ENCODE measurements at places on chromosomes 7 and 10.

GRCh38 chr7:151623766-151624165 is 104.1 kb upstream of the RHEB start:
- no peak for DNase-seq

DNA sequence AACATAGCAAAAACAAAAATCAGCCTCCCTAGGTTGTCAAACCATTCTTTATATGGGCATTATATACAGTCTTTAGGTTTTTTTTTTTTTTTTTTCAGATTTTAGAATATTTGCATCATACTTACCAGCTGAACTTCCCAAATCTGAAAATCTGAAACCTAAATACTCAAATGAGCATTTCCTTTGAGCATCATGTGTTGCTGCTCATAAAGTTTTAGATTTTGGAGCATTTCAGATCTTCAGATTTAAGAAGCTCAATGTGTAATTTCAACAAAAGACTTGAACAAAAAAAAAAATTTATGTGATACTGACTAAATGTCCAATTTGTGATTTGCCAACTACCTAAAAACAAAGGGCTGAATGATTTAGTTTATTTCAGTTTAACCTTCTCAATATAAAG is 13.6 kb downstream of the FAM3C start:
- DNase-seq: no peak

GRCh38 chr10:69348816-69349541 is 67.7 kb downstream of the TACR2 start:
- peak; percentile 74 for DNase-seq

DNA sequence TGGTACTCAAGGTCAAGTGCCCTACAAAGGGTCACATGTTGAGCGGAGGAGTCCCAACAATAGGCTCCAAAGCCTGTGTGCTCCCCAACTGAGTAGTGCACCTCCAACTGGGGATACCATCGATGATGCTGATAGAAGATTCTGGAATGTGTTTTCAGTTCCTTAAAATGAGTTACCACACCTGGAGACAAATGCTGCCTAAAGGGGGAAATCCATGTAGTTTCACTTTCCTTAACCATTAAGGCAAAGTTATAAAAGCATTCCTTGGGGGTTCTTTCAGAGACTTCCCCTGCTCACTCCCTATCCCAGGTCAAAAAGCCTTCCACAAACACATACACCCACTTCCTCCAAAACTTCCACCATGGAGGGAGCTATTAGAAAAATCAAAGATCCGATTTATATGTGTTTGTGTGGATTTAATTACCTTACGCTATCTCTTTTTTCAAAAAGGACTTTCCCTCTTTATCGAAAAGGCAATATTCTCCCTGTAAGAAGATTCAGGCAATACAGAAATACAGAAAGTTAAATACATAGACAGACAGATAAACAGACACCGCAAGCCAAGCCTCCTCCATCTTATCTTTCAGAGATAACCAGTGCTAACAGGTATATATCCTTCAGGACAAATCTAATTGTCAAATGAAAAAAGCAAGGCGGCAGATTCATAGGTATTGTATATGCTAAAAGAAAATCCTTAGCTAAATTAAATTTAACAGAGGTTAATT is 135.9 kb upstream of the ASAH2 start:
- no peak for DNase-seq

DNA sequence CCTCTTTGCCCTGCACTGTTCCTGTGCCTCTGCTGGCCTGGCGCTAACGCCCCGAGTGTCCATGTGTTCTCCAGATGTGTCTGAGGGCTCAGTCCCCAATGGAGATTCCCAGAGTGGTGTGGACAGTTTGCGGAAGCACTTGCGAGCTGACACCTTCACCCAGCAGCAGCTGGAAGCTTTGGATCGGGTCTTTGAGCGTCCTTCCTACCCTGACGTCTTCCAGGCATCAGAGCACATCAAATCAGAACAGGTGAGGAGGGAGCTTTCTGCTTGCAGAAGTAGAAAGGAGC is 60.9 kb downstream of the PAX2 start:
- DNase-seq: no peak

DNA sequence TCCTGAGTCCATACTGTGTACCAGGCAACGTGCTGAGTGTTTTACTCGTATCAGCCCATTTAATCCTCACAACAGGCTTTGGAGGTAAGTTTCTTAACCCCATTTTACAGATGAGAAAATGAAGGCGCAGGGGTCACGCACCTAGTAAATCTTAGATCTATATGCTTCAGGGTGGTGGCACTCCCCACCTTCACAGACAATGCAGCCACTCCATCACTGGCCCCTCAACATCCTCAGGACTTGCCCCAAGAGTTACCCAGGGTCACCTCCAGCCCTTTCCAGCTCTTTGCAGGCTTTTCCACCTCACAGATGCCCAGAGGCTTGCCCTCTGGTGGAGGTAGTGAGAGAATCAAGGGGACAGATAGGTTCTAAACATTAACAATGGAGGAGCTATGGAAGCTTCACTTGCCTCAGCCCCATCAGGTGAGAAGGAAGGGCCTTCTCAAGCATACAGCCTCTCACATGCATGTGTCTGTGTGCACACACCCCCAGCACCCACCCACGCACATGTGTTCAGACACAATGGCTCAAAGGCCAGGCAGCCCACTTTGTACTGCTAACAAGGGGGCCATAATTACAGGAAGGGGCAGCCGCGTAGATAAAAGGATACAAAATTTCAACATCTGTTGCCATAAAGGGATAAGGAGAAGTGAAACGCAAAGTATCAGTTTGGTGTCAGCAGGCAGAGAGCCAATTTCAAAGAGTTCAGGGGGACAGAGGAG is 29.1 kb downstream of the DPCD start:
- DNase-seq: no peak

DNA sequence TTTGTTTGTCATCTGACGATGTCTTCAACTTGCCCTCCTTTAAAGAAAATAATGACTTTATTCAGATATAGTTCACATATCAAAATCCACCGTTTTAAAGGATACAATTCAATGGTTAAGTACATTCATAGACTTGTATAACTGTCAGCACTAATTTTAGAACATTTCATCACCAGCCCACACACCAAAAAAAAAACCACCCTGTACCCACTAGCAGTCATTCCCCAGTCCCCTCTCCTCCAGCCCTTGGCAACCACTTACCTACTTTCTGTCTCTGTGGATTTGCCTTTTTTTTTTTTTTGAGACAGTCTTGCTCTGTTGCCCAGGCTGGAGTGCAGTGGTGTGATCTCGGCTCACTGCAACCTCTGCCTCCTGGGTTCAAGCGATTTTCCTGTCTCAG is 5.3 kb upstream of the HILPDA start:
- no peak for DNase-seq

GRCh38 chr10:71984809-71985388 is 20.7 kb downstream of the CHST3 start:
- DNase-seq: no peak

- peak; percentile 54 for DNase-seq
Measured at GRCh38 chr7:151491859-151492258, 27.8 kb downstream of the RHEB start.

- DNase-seq: no peak
Measured at GRCh38 chr10:4482659-4483058, 343.3 kb upstream of the AKR1E2 start.

DNA sequence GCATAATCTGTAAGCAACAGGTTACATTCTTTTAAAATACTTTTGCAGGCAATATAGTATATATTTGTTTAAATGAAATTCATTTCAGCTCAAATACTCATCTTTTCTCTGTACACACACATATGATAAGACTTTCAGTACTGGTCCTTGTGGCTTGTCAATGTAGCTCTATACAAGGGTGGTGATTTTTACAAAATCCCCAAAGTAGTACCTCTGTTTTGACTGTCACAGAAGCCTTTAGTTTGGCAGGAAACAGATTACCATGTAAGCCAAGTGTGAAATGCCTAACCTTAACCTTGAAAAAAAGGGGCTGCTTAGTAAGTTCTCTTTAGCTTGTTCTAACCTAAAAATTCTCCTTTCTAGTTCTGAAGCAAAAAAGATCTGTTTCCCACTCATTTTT is 87.9 kb downstream of the KCND2 start:
- DNase-seq: no peak

DNA sequence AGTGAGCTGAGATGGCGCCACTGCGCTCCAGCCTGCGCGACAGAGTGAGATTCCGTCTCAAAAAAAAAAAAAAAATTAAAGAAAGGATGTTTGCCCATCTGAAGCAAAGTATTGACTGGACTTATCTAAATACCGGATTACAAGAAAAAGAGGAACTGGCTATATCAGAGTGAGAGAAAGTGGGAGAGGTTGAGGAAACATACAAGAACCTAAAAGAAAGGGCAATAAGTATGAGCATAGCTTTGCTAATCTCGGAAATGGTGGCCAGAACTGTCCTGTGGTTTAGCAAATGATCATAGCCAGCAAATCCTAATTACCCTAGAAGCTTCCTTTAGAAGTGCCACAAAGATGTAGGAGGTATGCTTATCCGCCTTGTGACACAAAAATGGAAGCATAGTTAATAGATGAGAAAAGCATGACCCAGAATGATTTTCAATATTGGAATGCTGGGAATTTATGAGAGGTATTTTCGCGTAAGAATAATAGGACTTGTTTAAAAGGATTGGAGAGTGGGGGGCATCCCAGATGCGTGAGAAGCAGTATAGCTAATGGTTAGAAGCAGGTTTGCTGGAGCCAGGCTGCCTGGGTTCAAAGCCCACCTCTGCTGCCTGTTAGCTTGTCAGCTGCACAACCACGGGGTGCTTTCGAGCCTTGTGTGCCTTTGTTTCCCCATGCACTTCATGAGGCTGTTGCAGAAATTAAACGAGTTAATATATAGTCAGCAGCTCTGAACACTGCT is 1.2 kb upstream of the GTPBP4 start:
- DNase-seq: peak; percentile 55

DNA sequence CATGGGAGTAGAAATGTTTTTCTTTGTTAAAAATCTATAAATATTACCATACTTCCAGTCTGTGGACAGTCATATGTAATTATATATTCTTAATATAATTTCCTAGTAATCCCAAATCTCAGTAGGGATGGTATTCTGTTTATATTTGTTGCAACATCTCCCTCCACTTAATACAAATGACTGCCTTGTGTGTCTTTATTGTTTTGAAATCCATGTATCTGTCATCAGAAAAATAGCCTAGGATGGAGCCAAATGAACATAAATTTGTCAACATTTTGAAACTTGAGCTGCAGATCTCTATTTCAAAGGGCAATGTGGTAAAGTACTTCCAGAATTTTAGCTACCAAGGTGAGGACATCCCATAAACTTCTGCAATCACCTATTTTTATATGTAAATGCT is 290.7 kb downstream of the TSPAN12 start:
- no peak for DNase-seq

DNA sequence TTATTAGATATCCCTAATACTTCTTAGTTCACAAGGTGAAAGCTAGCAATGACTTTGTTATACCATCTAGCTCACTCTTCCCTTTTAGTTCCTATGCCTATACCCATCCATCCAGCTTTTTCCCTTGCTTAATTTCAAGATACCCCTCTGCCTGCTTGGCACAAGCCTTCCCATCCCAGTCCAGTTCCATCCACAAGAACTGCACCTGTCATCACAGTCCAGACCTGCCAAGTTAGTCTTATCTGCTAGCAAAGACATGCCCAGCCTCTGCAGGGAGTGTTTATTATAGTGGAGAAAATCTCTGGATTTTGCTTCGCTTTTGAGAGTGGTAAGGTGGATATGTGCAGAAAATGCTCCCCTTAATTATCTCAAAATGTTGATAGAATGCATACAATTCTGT is 158.2 kb downstream of the ST7 start:
- no peak for DNase-seq

DNA sequence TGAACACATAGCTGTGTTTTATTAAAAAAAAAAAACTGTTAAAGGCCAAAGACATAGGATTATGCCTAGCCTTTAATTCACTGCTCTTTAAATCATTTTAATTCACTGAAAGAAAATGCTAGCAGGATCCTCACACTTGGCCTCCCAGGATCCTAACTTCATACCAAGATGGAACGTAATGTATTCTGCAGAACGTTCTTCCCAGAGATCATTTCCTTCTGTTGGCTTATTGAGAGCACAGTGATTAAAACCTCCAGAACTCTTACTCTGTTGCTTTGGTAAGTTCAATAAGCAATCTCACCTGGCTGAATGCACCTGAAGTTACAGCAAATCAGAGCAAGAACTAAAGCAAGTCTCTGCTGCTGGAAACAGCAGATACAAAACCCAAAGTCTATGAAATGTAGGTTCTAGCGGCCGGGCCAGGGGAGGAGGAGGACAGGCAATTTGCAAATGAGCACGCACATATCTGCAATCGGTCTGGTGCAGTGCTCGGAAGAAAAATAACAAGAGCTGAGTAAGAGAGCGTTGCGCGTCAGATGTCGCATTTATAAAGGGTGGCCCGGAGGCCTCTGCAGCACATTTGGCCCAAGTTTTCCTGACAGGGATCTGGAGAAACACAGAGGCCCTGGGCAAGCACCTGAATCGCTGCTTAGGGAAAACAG is 193.9 kb downstream of the FAM107B start:
- DNase-seq: no peak

DNA sequence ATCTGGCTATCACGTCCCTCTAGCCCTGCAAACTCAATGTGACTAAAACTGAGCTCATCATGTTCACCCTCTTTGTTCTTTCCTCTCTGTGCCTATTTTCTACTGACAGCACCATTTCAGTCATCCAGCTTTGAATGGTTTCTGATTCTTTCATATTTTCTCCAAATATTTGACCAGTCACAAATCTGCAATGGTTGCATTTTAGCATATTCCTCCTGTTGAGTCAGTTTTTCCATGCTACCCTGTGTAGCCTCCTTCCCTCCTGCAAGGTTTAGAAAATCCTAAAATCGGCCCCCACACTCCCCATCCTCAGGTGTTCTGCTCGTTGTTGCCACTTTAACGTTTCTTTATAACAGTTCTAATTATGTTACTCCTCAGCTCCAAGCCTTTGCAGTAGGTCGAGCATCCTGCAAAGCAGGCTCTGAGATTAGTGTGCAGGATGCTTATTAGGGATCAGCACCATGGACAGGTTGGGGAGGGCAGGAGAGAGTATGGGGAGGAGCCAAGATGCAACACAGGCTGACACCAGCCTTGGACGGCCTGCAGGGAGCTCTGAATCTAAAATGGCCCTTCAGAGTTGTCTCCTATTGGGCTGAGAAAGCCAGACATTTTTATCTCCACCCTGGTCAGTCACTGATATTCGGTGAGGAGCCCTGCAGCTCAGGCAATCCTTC is 531.0 kb upstream of the COBL start:
- no peak for DNase-seq

GRCh38 chr10:97149079-97149531 is 36.7 kb downstream of the SLIT1 start:
- DNase-seq: no peak

GRCh38 chr10:70323697-70324338 is 40.0 kb upstream of the NPFFR1 start:
- no peak for DNase-seq

DNA sequence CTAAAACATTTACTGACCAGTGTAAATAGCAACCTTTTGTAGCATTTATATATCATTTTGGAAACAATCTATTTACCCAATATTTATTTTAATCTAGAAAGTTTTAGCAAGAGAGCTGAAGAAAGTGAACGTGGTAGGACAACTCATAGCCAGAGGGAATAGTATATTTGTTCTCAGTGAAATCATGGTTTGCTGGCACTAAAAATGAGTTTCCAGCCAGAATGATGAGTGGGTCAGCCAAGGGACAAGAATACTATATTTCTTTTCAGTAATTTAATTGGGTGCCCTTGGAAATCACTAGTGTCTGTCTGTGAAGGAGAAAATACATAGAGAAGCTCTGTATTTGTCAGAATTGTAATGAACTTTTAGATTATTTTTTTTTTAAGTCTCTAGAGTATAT is 74.9 kb downstream of the MINPP1 start:
- DNase-seq: no peak

All from AG04450 (cell line).